Stimulated activated CD8-positive, alpha-beta memory T cell treated with anti-CD3 and anti-CD28 coated beads, Interleukin-15, amount 100 ng/mL, for 24 hours (primary cell): ENCODE measurements at places on chromosomes 2 and 18.

- DNase-seq, result no peak
Measured at GRCh38 chr2:28166956-28167355, 225.7 kb upstream of the FOSL2 start.

- DNase-seq, result no peak
Measured at GRCh38 chr2:162244541-162245031, 1.3 kb upstream of the FAP start.

DNA sequence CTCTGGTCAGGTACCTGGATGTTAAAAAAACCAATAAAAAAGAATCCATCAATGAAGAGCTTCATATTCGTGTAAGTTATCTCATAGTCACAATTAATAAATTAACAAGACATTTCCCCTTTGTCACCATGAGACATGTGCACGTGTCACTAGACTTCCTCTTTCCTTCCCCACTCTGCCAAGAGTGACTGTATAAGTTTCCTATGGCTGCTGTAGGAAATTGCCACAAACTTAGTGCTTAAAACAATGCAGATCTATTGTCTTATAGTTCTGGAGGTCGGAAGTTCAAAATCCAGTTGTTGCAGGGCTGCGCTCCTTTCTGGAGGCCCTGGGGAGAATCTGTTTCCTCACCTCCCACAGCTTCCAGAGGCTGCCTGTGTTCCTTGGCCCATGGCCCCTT lies 35.8 kb downstream of the SLC9A4 start:
- no peak for DNase-seq

DNA sequence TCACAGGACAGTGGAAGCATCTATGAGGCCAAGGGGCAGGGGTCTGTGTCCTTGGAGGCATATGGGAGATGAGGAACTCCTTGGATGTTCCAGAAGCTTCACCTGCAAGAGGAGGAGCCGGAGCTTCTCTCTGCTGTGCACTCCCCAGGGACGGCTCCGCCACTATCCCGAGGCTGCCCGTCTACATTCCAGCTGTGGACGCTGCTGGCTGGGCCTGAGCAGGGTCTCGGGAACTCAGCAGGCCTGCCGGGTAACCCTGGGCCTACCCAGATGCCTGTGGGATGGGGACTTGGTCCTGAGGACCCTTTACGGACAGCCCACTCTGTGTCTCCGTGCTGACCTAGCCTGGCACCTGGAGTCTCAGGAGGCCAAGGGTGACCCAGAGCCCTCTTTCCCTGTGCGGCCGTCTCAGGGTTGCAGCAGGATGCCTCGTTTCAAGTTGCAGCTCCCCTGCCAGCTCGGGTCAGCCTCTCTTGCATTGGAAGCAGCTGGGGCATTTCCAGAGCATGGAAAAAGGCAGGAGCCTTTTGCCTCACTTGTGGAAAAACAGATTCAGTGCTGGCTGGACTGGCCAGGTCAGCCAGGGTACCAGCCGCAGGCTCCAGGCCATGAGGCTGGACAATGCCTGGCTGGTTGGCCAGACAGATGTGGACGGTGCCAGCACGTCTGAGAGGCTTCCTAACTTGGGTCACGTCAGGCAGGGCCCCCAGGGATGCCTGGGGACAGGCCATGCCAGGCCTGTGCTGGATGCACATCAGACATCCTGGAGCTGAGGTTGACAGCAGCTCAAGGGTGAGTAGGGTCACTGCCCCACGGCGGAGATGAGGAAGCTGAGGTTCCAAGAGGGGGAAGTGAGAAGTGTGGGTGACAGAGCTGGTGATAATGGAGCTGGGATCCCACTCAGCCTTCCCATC lies 41.5 kb downstream of the SCTR start:
- no peak for DNase-seq

- DNase-seq, result no peak
Measured at GRCh38 chr2:158312981-158313380, 143.6 kb downstream of the CCDC148 start.

GRCh38 chr2:67792681-67793091 lies 270.1 kb downstream of the C1D start:
- no peak for DNase-seq

- DNase-seq, result no peak
Measured at GRCh38 chr2:12923907-12924610, 207.3 kb downstream of the TRIB2 start.
